ENCODE measurements at places on chromosomes 13 and 19. TPM values are rescaled to one million over a fixed set of nuclear protein-coding genes. Genes with fewer than 3 reads are reported as not detected.

C13orf42 gene
- not detected for total RNA-seq

ZNF43 gene
- 39.8 TPM for total RNA-seq

RAB3A gene
- 6.1 TPM for total RNA-seq

C2CD4C gene
- total RNA-seq = 1.1 TPM

ZNF560 gene
- total RNA-seq = not detected

MRPL57 gene
- total RNA-seq = 15.5 TPM

ZFP28 gene
- total RNA-seq = 10.7 TPM

ZNF579 gene
- 14.0 TPM for total RNA-seq

WDR62 gene
- total RNA-seq = 1.6 TPM

ANGPTL8 gene
- total RNA-seq = not detected

KIR3DL3 gene
- total RNA-seq = not detected

BRD4 gene
- total RNA-seq = 134 TPM

PLEKHA4 gene
- 23.0 TPM for total RNA-seq

ZNF564 gene
- total RNA-seq = 31.1 TPM

LAIR1 gene
- 16.1 TPM for total RNA-seq

WDR88 gene
- not detected for total RNA-seq

SERPINE3 gene
- 0.31 TPM for total RNA-seq

FUT6 gene
- 4.7 TPM for total RNA-seq

GPC6 gene
- total RNA-seq = 6.8 TPM

CCNE1 gene
- total RNA-seq = 3.6 TPM

CA11 gene
- total RNA-seq = 9.6 TPM

NPHS1 gene
- not detected for total RNA-seq

ADGRE2 gene
- 10.3 TPM for total RNA-seq

RUBCNL gene
- total RNA-seq = 4.2 TPM

CHERP gene
- total RNA-seq = 56.9 TPM

HIPK4 gene
- 0.34 TPM for total RNA-seq

ACTL9 gene
- total RNA-seq = not detected

KIR2DL1 gene
- not detected for total RNA-seq

NTF4 gene
- 20.6 TPM for total RNA-seq

SRRM5 gene
- total RNA-seq = 1.0 TPM

PROSER3 gene
- total RNA-seq = 51.1 TPM

SYNGR4 gene
- not detected for total RNA-seq

NCAN gene
- total RNA-seq = not detected

CABP5 gene
- total RNA-seq = not detected

CGB8 gene
- not detected for total RNA-seq

ZNF433 gene
- 20.0 TPM for total RNA-seq

ZNF610 gene
- 6.9 TPM for total RNA-seq
